ENCODE measurements at places on chromosomes 12 and 14. TPM values are rescaled to one million over a fixed set of nuclear protein-coding genes. Genes with fewer than 3 reads are reported as not detected.

MIPOL1 gene
- 14.2 TPM for total RNA-seq

ERBB3 gene
- 40.6 TPM for total RNA-seq

KLRF1 gene
- total RNA-seq: not detected

KRT83 gene
- total RNA-seq: 0.33 TPM

IGF1 gene
- total RNA-seq: not detected

TMEM132D gene
- total RNA-seq: not detected

PIANP gene
- not detected for total RNA-seq

PZP gene
- total RNA-seq: not detected

GTF2A1 gene
- total RNA-seq: 24.4 TPM
